ENCODE measurements at places on chromosomes 2 and 18.
A peak's percentile ranks its signal among the peaks of the same experiment; 100 is the strongest.

- no peak for DNase-seq
These were observed 656.0 kb upstream of the CELF4 start for GRCh38 chr18:38221476-38222100.

DNA sequence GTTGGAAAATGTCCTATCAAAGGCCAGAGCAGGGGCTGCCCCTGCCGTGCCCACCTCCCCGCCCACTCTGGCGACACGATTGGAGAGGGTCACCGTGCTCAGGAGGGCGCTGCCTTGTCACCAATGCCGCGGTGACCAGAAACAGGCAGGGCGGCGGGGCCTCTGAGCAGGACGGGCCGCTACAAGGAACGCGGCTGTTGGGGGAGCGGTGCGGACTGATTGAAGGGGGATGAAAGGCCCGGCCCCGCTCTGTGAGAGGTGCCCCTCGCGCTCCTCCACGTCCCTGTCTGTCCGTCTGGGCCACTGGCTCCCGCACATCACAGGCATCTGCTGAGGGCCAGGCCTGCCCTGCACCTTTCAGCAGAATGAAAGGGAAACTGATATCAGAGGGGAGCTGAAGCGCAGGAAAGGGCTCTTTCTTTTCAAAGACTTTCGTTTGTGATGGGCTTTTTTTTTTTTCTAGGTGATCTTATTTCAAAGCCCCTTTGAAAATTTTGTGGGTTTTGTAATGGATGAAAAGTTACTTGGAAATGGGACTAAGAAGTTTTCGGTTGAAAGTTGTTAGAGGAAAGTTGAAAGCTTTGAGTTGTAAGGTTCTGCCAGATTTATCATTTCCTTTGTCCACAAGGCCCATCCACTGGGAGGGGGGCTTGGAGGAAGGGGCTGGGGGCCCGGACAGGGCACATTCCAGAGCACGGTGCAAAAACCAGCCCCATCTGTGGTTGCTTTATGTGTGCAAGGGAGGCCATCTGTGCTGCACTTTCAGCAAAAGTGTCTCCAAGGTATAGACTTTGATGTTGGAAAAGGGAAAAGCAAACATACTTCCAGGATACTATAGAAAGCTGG lies 244.2 kb downstream of the KLHL29 start:
- DNase-seq = no peak

- peak; percentile 66 for DNase-seq
These were observed 284.9 kb downstream of the OSR1 start for GRCh38 chr2:19073522-19073921.

GRCh38 chr2:26521913-26522180 lies 43.9 kb upstream of the OTOF start:
- no peak for DNase-seq

DNA sequence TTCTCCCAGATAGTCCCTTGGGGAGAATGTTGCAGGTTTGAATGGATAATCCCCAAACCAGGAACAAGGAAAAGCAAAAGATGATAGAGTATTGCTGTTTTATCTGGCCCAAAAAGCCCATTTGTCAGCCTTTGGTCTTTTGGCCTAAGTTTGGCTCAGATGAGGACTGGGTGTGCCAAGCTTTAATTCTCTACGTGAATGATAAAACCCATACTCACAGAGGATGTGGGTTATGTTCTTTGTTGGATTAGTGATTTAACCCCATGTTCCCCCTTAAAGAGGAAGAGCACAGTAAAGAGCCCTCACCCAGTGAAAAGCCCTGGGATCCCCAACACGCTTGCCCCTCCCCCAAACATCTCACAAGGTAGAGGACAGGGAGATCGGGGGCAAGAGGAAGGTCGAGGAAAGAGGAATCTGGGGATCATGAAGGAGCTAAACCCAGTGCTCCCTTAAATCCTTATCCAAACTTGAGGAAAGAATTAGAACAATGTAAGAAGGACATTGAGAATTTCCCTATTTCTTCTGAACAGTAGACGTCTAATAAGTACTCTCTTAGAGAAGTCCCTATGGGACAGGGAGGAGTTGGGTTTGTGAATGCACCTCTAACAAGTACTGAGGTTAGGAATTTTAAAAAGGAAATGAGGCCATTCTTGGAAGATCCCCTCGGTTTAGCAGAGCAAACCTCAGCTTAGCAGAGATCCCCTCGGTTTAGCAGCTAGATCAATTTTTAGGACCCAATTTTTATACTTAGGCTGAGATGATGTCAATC lies 105.0 kb downstream of the HIBCH start:
- DNase-seq = no peak

GRCh38 chr2:137348301-137348700 lies 583.0 kb downstream of the THSD7B start:
- DNase-seq = no peak

DNA sequence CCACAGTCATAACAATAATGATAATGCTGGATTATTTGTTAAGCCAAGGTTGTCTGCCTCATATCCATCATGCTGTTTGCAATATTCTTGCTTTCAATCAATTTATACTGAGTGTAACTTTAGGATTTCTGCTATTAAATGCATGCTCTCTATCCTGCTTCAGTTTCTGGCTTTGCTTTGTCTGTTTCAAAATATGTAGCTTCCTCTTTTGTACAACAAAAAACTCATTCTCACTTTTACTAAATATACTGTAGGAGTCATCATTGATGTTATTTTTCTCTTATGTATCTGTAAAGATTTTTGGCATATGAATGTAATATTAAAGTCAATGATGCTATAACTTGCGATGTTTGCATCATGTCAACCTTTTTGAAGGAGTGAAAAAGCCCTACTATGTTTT lies 149.3 kb downstream of the GPD2 start:
- no peak for DNase-seq

DNA sequence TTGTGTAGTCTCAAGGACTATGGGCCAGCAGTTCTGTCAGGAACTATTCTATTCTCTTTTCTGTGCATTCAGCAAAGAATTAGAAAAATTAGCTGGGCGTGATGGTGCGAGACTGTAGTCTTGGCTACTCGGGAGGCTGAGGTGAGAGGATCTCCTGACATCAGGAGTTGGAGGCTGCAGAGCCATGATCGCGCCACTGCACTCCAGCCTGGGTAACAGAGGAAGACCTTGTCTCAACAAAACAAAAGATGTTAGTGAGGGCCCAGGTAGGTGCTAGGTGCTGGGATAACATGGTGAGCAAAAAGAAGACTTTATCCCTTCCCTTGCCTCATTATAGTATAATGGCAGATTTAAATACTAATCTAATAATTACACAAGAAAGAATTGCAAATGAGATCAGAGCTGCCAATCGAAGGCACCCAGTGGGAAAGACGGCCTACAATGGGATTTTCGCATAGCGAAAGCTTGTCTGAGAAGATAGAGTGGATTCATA lies 447 bp upstream of the MRPL19 start:
- no peak for DNase-seq

DNA sequence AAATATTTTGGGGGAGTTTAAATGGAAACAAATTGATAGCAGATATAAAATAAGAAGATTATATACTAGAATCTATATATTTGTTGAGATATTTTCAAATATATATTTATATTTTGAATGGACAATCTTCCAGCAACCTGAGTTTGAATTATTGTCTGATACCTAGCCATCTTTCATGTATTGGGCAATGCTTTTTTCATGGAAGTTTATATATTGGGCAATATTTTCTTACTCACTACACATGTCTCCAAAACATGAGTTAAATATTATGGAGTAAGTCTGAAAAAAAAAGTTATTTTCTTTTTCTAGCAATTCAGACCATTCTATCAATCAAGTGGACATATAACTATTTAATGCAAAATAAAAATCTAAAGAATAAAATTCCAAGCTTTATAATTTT lies 295.2 kb downstream of the NYAP2 start:
- DNase-seq = no peak

- DNase-seq = no peak
These were observed 54.5 kb upstream of the ROCK2 start for GRCh38 chr2:11398750-11399437.

DNA sequence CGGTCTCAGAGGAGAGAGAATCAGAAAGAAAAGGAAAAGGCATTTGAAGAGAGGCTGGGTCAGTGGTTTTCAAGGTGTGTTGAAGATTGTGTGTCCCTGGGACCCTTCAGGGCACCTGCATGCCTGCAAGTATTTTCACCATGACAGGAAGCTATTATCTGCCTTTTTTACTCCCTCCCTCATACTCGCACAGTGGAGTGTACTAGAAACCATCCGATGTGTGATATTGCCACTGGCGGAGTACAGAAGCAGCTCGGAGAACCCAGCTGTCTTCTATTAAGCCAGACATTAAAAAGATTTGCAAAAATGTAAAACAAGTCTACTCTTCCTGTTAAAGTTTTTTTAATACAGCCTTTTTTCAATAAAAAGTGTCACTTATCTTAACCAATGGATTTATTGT lies 33.7 kb upstream of the RFX8 start:
- no peak for DNase-seq
